Inflammatory macrophage treated with lipopolysaccharide for 1 hour (primary cell): ENCODE measurements at places on chromosomes 4 and X.

GRCh38 chr4:3030566-3031356 is 43.6 kb downstream of the HTT-AS start:
- DNase-seq = no peak

DNA sequence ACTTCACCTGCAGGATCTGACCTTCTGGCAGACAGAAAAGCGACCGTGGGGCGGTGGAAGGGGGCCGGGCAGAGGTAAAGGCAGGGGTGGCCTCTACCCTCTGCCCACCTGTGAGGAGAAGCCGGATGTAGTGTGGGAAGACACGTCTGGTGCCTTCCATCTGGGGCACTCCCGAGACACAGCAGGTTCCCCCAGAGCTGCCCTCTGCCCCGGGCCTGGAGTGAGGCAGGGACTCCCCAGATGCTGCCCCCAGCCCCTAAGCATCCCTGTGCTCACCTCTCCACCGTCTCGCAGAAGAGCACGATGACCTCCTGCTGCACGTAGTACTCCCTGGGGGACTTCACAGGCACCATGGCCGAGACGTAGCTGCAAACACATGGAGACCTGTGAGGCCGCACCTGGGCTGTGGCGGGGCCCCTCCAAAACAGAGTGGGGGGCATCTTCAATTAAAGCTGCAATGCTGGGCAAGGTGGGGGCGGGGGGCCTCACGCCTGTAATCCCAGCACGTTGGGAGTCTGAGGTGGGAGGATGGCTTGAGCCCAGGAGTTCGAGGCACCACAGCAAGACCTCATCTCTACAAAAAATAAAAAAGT is 75.3 kb upstream of the MXD4 start:
- DNase-seq = no peak

DNA sequence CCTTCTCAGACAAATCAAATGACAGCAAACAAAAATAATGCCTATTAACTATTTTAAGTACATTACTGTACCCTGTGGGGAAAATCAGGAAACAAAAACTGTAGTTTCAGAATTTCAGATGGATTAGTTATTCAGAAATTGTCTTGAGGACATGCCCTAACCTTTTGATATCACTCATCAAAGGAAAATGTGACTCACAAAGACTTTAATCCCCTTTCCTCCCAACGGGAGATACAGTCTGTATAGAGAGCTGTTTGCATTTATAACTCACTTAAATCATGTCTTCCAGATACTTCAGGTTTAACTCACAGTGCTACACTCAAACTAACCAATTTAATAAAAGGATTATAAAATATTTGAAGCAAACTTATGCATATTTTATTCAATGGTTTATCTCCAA is 304.0 kb downstream of the MAPK10 start:
- DNase-seq = no peak

DNA sequence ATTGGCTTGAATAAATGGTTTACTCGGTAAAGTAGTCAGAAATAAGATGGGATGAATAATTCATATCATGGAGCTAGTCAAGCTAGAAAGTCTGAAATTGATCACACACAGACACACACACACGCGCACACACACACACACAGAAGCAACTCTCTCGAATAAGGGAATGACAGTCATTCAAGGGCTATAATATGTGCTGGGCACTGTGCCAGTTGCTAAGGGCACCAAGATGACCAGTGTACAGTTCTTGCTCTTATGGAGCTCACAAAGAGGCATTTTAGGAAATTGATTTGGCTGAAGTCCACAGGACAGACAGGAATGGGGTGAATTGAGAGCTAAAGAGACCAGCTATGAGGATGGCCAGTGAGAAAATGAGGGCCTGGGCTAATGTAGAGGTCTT is 34.2 kb upstream of the SH3D19 start:
- DNase-seq = no peak
